RKO (cell line): ENCODE measurements at places on chromosomes 2 and 18.

DNA sequence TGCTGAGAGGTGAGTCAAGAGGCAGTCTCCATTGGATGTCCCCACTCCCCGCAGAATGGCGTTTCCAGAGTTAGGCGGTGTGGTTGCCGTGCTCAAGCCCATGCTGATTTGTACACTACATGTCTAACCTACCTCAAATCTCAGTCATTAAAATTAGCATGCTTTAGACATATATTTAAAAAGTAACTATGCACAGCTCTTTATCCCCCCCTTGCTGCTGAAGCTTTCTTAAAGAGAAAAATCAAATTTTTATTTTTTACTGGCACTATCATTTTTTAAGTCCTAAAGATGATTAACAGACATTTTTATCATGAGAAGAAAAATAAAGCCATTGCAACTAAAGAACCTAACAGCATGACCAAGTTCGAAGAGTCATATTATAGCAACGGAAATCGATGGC, 42.9 kb downstream of the BOLA3 start:
- DNase-seq, result no peak

- no peak for DNase-seq
Observed at GRCh38 chr2:219398721-219399363, 11.1 kb upstream of the DNPEP start.

GRCh38 chr2:191954451-191954850, 107.6 kb upstream of the CAVIN2 start:
- no peak for DNase-seq

GRCh38 chr2:158255257-158255656, 153.6 kb downstream of the UPP2 start:
- DNase-seq, result no peak

- no peak for DNase-seq
Observed at GRCh38 chr18:76339246-76339620, 155.8 kb downstream of the ZNF516 start.

DNA sequence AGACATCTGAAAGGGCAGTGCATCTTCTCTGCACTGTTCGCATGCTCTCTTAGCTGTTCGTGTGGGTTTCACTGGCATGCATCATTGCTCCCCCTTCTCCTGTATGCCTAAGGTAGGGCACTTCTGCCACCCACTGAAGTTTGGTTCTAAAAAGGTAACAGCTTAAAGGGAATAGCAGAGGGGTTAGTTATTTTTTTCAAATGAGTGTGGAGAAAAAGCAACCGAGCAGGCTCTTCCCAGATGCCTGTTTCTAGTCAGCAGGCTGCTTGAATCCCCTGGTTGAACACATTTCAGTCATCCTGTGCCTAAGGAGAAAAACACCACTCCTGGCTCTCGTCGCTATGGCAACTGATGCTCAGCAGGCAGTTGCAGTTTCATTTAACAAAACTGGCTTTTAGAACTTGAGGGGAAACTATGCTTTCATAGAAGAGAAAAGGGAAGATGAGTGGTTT, 69.8 kb upstream of the GALNT3 start:
- no peak for DNase-seq

GRCh38 chr2:216679658-216680024, 15.7 kb downstream of the IGFBP5 start:
- DNase-seq, result no peak

DNA sequence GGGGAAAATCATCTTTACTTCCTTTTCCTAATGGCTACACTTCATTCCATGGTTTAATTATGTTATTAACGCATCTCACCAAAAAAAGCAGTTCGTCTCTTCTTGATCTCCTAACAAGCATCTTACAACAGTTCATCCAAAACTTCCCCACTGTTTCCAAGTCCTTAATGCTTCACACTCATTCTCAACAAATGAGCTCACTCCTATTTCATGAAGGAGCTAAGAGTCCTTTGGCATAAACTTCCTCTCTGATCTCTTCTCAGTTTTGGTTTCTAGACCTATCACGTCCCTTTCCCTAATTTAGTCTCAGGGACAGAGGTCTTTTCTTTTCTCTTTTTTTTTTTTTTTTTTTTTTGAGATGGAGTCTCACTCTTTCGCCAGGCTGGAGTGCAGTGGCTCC, 205.9 kb upstream of the SLC39A10 start:
- no peak for DNase-seq

DNA sequence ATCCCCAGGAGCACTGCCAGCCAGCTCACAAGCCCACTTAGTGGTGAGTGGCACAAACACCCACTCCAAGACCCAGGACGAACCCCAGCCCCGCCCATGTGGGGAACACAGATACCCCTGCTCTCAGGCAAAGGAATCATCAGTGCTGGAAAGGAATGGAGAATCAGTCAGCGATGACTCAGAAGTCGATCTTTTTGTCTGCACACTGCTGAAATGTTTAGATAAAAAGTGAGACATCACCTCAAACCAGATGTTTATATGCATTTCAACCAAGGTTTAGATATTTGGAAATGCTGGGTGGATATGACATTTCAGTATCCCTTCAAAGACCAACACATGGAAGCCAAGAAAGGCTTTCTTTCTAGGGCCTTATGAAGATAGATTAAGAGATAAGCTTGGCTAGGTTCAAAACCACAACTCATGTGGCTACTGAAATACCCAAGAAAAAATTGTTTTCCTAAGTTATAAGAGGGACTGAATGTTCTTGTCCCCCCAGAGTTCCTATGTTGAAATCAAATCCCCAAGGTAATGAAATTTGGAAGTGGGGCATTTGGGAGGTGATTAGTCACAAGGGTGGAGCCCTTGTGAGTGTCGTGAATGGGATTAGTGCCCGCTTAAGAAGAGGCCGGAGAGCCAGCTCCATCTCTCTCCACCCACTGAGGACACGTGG, 43.7 kb downstream of the POU3F3 start:
- no peak for DNase-seq

- no peak for DNase-seq
Observed at GRCh38 chr2:224894356-224894755, 147.9 kb downstream of the DOCK10 start.
